ENCODE measurements at places on chromosomes 6 and 20.
A peak's percentile ranks its signal among the peaks of the same experiment; 100 is the strongest.

GRCh38 chr6:106858653-106859092 is 115.9 kb downstream of the CD24 start:
- no peak for DNase-seq

DNA sequence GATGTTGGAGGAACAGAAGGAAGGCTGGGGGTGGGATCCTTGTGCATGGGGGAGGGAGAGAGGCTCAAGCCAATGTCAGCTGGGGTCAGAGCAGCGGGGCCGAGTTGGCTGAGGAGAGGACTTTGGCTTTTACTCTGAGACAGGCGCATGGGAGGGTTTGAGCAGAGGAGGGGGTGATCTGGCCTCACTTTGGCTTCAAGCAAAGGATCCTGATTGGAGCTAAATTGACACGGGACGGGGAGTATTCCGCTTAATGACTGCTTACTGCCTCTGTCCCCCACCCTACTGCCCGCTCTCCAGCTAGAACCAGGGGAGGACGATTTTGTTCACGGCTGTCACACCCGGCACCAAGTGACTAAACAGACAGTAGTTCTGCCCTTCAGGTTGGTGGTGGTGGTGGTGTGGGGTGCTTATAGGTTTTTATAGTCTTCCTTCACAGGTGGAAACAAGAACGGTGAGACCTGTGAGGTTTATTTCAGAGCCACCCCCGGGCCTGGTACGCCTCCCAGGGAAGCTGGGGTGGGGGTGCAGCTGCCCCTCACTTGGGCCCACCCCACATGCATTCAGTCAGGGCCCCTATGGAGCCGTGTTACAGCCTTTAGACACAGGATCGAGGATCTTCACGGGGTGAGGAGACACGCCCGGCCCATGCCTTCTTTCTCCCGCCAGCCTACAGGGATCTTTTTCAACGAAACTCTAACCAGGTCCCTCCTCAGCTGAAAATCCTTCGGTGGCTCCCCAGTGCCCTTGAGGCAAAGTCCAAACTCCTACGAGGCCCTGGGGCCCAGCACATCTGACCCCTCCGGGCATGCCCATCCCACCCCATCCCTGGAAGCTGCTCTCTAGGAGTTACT is 1.3 kb upstream of the SNAI1 start:
- no peak for DNase-seq

DNA sequence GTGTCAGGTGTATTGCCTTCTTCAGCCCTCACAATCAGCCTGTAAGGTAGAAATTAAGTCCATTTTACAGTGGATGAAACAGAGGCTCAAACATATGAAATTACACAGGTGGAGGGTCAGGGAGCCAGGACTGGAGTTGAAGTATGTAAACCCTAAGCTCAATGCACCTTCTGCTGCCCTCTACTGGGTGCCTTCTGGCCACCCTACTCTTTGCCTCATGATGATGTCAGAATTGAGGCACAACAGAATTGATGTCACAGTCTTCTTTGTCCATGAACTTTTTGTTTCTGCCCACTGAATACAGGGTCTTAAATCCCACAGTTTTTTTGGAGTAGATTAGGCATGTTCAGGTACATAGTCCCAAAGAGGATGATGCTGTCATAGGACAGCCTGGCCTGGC is 400.8 kb upstream of the CHD6 start:
- DNase-seq, result no peak

GRCh38 chr6:91560409-91560808 is 973.5 kb upstream of the MAP3K7 start:
- no peak for DNase-seq

DNA sequence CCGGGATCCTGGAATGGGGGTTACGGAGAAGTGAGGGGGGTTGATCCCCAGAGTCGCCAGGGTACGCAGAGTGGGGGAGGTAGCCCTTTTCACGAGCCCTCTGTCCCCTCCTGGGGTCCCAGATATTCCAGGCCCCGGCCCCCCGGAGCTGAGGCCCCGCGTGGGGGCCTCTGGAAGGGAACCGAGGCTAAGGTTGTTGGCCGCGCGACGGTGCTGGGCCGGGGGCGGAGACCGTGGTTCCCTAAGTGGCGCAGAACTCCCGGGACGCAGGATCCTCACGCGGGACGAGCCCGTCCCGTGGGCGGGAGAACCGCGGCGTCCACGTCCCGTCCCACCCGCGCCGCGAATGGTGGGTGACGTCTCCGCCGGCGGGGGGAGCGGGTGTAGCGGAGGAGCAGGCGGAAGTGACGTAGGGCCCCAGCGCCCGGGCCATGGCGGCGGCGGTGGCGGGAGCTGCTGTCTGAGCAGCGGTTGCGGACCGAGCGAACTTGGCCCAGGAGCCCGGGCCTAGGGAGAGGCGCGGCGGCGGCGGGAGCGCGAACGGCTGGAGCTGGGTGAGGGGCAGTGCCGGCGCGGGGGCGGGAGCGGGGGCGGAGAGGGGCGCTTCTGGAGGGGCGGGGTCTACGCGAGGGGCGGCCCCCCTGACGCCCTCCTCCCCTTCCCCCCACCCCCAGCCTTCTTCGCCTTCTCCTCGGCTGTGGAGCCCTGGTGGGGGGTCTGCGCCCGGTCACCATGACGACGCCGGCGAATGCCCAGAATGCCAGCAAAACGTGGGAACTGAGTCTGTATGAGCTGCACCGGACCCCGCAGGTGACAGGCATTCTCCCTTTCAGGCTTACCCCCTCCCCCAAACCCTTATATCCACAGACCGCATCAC is at the start of gene RING1:
TSS of gene RING1 (plus strand) at position 410 of the 877 bp plus-strand sequence. CDS start at position 733, 323 bp downstream.
- peak; percentile 73 for DNase-seq

Data from NCI-H774 (cell line).